Globus pallidus (tissue), 1 donor: ENCODE measurements at places on chromosomes 6 and 20.
A peak's percentile ranks its signal among the peaks of the same experiment; 100 is the strongest.

GRCh38 chr20:42604998-42605956 lies 584.4 kb downstream of the PTPRT start:
- DNase-seq: no peak

DNA sequence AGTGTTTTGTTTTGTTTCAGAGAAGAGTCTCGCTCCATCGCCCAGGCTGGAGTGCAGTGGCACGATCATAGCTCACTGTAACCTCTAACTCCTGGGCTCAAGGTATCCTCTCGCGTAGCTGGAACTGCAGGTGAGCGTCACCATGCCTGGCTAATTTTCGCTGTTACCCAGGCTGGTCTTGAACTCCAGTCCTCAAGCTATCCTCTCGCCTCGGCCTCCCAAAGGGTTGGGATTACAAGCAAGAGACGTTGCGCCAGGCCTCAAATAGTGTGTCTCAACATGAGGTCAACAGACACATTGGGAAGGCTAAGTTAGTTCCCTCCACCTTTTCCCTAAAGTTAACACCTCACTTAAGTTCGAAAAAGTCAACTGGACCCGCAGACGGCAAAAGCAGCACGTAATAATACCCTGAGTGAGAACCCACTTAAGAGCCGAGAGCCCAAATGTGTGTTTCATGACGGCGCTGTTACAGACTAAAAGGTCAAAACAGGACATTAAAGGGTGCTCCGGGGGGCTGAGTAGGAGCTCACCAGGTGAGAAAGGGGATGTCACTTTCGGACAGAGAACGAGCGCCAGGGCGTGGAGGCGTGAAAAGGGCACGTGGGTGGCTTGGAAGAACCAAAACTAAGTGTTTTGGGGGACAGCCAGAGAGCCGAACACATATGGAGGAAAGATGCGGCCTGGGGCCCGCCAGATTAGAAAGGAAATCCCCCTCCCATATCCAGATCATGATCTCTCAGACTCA lies 499 bp downstream of the TTI1 start:
- DNase-seq: no peak

- no peak for DNase-seq
These were observed 41.4 kb upstream of the MYL9 start for GRCh38 chr20:36499723-36500501.

DNA sequence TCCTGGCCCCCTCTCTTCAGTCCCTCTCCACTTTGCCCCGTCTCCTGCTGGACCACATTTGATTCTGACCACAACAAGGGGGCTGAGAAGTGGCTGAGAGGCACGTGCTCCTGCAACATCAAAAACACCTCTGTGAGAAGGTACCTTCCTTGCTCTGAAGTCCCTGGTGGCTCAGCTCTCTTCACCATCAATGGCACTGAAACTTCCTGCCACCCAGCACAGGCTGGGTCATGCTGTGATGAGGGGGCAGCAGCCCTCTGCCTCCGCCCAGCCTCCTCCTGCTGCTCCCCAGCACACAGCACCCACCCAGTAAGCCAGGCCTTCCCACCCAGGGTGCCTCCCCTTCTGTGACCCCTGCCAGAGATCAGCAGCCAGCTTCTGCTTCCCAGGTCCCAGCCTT lies 10.3 kb downstream of the ZMYND8 start:
- no peak for DNase-seq

DNA sequence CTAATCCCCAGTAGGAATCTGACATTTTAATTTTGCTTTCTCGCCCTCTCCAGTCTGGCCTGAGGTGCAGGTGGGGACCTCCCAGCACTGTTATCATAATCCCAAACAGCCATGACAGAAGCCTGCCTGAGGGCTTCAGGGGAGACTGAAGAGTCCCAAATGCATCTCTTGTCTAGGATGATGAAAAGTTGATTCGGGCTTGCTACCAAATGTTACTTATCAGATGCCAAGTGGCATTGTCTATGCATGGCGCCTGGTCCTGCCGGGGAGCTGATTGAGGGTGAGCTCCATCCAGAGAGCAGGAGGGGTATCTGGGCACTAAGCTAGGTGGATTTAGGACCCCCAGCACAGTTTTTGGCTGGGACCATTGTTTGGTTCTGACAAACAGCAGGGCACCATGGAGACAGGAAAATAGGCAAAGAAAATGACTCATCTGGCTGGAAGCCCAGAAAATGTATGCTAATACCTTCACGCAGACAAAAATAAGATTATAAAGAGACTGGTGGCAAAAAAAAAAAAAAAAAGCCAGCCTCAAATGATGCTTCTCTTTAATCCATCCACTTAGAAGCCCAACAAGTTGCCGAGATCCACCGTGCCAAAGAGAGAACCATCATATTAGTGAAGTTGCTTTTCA lies 513.7 kb upstream of the SULF2 start:
- DNase-seq: no peak

- no peak for DNase-seq
These were observed 19.9 kb upstream of the NRN1 start for GRCh38 chr6:6026513-6027205.

GRCh38 chr20:42530855-42531448 lies 658.8 kb downstream of the PTPRT start:
- peak; percentile 35 for DNase-seq

DNA sequence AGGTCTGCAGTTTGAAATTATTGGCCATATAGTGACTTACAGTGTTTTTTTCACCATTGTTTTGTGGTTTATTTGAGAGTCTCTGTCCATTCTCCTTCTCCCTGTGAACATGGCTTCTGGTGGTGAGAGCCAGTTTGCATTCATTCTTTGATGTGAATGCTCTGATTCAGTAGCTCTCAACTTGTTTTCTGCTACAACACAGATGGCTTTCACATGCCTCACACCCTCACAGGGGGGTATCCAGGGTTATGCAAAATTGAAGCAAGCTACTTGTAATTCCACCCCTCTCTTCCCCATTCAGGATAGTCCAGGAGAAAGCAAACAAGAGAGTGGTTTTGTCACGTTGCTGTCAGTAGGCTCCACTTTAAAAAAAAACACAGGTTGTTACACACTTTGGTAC lies 55.6 kb downstream of the SLX4IP start:
- peak; percentile 70 for DNase-seq

- no peak for DNase-seq
These were observed 216.2 kb upstream of the PRDM1 start for GRCh38 chr6:105869835-105870440.

GRCh38 chr6:160102399-160102798 lies 19.2 kb upstream of the SLC22A1 start:
- no peak for DNase-seq

- DNase-seq: no peak
These were observed 659 bp downstream of the PRDM1 start for GRCh38 chr6:106086814-106087175.

DNA sequence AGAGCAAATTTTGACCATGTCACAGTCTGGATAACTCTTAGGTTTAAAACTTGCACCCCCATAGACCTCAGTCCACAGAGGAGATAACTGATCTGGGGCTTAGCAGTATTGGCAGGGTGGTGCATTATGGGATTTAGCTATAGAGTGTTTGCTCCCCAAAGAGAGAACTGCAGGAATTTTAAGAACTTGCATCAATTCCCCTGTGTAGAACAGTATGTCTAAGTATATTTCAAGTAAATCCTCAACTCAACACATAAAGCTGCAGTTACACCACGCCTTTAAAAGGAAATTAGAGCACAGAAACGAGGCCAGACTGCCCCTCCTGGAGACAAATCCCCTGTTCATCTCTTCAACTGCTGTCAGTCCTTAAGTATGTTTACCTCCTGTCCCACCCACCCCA lies 144.9 kb downstream of the TRMT11 start:
- DNase-seq: no peak

DNA sequence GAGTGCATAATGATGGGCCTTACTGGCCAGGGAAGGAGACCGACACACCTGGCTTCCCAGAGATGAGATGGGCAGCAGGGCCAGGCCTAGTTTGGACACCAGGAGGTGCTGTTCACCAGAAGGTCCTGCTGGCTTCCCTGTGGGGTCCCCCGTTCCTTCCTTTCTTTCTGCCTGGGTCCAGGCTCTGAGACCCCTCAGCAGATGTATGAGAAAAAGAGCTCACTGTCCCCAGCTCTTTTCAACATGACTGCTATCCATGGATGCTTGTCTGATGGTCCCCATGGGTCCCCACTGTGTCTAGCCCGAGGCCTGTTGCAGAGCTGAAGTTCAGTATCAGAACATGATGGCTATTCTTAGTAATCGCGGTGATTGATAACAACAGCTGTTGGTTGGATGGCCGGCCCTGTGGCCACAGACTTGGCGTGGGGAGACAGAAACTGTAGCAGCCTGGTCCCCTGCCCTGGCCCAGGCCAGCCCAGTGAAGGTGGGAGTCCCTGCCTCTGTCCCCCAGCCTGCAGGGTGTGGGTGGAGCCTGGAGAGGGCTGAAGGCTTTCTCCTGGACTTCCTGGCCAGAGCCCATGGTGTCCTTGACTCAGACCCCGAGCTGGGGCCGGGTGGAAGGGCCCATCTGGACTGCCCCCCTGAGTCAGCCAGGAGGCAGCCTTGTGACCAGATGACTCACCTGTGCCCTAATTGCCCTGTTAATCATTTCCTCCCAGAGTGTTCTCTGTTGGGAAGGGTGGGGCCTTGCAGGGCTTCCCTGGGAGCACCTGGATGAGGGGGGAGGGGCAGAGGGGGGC lies 9.9 kb upstream of the BAK1 start:
- DNase-seq: no peak

DNA sequence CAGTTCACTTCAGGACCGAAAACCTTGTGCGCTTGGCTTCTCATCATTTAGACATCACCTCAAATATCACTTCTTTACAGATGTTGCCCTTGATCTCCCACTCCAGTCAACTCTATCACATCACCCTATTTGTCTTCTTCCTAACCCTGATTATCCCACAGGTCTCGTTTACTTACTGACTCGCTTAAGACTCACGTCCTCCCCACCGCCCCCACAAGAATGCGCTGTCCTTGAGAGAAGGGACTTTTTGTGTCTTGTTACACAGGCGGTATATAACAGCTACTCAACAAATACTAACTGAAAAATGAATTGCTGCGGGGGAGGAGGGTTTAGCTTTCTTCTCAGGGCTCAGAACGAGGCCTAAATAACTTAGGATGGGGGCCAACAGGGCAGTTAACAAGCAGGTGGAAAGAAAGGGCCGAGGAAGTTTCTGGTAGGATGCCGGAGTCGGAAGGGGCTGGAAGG lies 527 bp downstream of the TOMM34 start:
- DNase-seq: peak; percentile 40
